ENCODE measurements at places on chromosomes 16 and 17. TPM values are rescaled to one million over a fixed set of nuclear protein-coding genes. Genes with fewer than 3 reads are reported as not detected.

- H3K27ac ChIP-seq: no peak overlapping the region
- no peak overlapping the region for H3K4me3 ChIP-seq
- no peaks in the 10 kb centered on the region for H3K27me3 ChIP-seq
- DNase-seq: no peak
- H3K36me3 ChIP-seq: no peaks in the 10 kb centered on the region
Measured at GRCh38 chr16:84508502-84508901, 4.0 kb upstream of the MEAK7 start.

- DNase-seq: no peak
- H3K4me3 ChIP-seq: no peak overlapping the region
- H3K4me1 ChIP-seq: peaks cover 26% of the 10 kb centered on the region
- no peaks in the 10 kb centered on the region for H3K27me3 ChIP-seq
Measured at GRCh38 chr17:68085771-68086381, 50.3 kb downstream of the KPNA2 start.

DNA sequence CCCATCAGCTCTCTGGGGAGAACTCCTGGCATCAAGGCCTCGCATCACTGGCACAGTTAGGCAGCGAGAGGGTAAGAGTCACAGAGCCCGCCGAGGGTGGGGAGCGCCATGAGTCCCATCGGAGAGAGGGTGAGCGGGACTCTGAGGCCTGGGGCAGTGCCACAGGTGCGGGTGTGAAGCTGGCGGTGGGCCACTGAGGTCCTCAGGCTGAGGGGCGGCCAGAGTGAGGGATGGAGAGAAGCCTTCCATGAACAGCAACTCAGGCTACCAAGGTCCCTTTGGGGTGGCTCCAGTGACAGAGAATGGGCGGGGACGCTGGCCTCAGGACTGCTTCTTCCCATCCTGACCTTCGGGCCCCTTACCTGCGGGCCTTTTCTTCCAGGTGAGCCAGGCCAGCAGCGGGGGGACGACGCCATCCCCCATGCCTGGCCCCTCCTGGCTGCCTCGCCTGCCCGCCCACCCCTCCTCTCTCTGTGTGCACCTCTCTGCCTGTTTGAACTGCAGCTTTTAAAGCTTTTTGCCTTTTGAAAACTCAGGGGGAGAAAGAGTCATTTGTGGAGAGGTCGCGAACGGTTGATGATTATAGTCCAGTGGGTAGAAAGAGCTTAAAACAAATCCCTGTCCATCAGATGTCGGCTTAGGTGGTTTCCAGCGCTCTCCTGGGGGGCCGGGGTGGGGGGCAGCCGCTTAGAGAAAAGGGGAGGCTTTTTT lies 149.3 kb upstream of the GSE1 start:
- no peak overlapping the region for H3K4me3 ChIP-seq
- peaks cover 38% of the 10 kb centered on the region for H3K4me1 ChIP-seq
- H3K36me3 ChIP-seq: no peaks in the 10 kb centered on the region
- no peak for DNase-seq
- H3K27me3 ChIP-seq: no peaks in the 10 kb centered on the region

- H3K4me3 ChIP-seq: no peak overlapping the region
- H3K27me3 ChIP-seq: no peaks in the 10 kb centered on the region
- no peak for DNase-seq
- no peaks in the 10 kb centered on the region for H3K36me3 ChIP-seq
- H3K27ac ChIP-seq: no peak overlapping the region
Measured at GRCh38 chr17:72102366-72102765, 18.5 kb upstream of the SOX9 start.

DNA sequence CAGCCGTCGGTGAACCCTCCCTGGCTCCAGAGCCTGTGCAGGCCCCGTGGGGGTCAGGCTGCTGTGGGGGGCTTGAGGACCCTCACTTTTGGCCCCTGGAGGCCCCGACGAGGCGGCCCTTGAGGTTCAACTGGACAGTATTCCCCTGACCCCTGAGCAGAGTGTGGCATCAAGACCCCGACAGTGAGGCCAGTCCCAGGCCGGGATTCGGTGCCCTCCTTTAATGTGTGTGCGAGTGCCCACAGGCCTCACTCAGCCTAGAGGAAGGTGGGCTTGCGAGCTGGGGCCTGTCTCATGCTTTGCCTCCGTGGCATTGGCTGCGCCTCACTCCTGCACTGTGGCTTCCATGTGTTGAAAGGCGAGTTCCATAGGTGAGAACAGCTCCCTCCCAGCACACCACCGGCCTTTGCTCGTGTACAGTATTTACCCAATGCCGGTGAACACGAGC lies 94.5 kb downstream of the METRNL start:
- H3K36me3 ChIP-seq: no peaks in the 10 kb centered on the region
- no peak for DNase-seq
- no peaks in the 10 kb centered on the region for H3K27me3 ChIP-seq
- no peaks in the 10 kb centered on the region for H3K4me1 ChIP-seq
- H3K4me3 ChIP-seq: no peak overlapping the region

GRCh38 chr17:82831041-82831817 lies 8.6 kb downstream of the ZNF750 start:
- peak overlapping the region; percentile 89 for H3K27ac ChIP-seq
- no peak for DNase-seq
- no peak overlapping the region for H3K4me3 ChIP-seq
- no peaks in the 10 kb centered on the region for H3K27me3 ChIP-seq
- peaks cover 24% of the 10 kb centered on the region for H3K36me3 ChIP-seq
- peaks cover under 1% of the 10 kb centered on the region for H3K4me1 ChIP-seq

GRCh38 chr16:57906382-57907316 lies 64.3 kb downstream of the CNGB1 start:
- no peak for DNase-seq
- no peak overlapping the region for H3K4me3 ChIP-seq
- H3K36me3 ChIP-seq: no peaks in the 10 kb centered on the region
- peaks cover 6% of the 10 kb centered on the region for H3K4me1 ChIP-seq

DNA sequence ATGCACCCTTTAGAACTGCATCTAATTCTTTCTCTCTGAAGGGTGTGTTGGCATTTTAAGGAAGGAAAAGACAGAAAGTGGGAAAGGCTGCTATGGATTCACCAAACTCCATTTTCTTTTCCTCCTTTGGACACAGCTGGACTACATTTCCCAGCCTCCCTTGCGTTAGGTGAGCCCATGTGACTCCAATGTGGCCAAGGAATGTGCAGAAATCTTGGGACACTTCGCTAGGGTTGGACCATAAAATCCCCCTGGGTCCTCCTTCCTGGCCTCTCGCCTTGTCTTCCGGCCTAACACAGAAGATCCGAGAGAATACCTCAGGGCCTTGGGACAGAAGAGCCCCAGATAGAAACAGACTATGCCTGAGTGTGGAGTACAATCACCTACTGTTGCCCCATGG lies 56.3 kb downstream of the ABCC12 start:
- H3K36me3 ChIP-seq: no peaks in the 10 kb centered on the region
- H3K4me3 ChIP-seq: no peak overlapping the region
- no peak overlapping the region for H3K27ac ChIP-seq
- DNase-seq: no peak

- DNase-seq: no peak
- H3K27me3 ChIP-seq: no peaks in the 10 kb centered on the region
- H3K4me3 ChIP-seq: peak overlapping the region; percentile 87
- peaks cover 17% of the 10 kb centered on the region for H3K4me1 ChIP-seq
Measured at GRCh38 chr16:28845293-28845692, 855 bp downstream of the TUFM start.

DNA sequence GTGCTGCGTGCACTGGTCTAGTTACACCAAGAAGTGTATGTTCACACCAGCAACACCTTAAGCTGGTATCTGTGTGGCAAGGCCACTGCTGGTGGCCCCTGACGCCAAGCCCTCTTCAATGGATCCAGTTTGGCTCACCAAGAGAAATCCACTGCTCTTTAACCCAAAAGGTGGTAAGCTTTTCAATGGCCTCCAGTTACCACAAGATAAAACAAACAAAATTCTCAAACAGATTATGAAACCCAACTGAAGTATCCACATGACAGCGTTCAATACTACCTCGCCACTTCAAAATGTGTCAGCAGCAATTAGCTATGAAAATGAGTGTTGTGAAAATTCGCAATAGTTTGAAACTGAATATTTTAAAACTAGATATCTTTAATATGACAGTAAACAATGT lies 96.5 kb upstream of the AKTIP start:
- H3K27ac ChIP-seq: no peak overlapping the region
- no peaks in the 10 kb centered on the region for H3K36me3 ChIP-seq
- DNase-seq: no peak
- H3K4me3 ChIP-seq: no peak overlapping the region

- no peak for DNase-seq
- no peak overlapping the region for H3K4me3 ChIP-seq
- no peaks in the 10 kb centered on the region for H3K27me3 ChIP-seq
- no peak overlapping the region for H3K27ac ChIP-seq
- H3K4me1 ChIP-seq: no peaks in the 10 kb centered on the region
Measured at GRCh38 chr17:11486101-11486867, 112.0 kb upstream of the DNAH9 start.

- no peaks in the 10 kb centered on the region for H3K27me3 ChIP-seq
- H3K4me1 ChIP-seq: no peaks in the 10 kb centered on the region
- H3K36me3 ChIP-seq: no peaks in the 10 kb centered on the region
- no peak overlapping the region for H3K4me3 ChIP-seq
- DNase-seq: no peak
- H3K27ac ChIP-seq: no peak overlapping the region
Measured at GRCh38 chr16:79395591-79395990, 204.9 kb downstream of the MAF start.

GRCh38 chr17:77821114-77821513 lies 137.4 kb upstream of the TNRC6C start:
- H3K27ac ChIP-seq: no peak overlapping the region
- no peak for DNase-seq
- H3K27me3 ChIP-seq: peaks cover 18% of the 10 kb centered on the region
- H3K4me1 ChIP-seq: peaks cover 13% of the 10 kb centered on the region

GRCh38 chr16:64094181-64094965 lies 1027.5 kb downstream of the CDH11 start:
- no peaks in the 10 kb centered on the region for H3K4me1 ChIP-seq
- H3K27ac ChIP-seq: no peak overlapping the region
- no peaks in the 10 kb centered on the region for H3K36me3 ChIP-seq
- H3K27me3 ChIP-seq: no peaks in the 10 kb centered on the region
- H3K4me3 ChIP-seq: no peak overlapping the region
- no peak for DNase-seq

GRCh38 chr16:80260906-80261311 lies 279.9 kb upstream of the DYNLRB2 start:
- DNase-seq: no peak
- H3K4me3 ChIP-seq: no peak overlapping the region
- H3K4me1 ChIP-seq: no peaks in the 10 kb centered on the region
- no peak overlapping the region for H3K27ac ChIP-seq
- no peaks in the 10 kb centered on the region for H3K36me3 ChIP-seq

GRCh38 chr17:42779936-42780850 lies at the start of gene WNK4:
WNK4 (plus strand) TSS chr17:42780610; CDS start chr17:42780699, 89 bp downstream.
- DNase-seq: no peak
- H3K27me3 ChIP-seq: peaks cover 16% of the 10 kb centered on the region
- peaks cover 30% of the 10 kb centered on the region for H3K36me3 ChIP-seq
- H3K4me1 ChIP-seq: peaks cover 80% of the 10 kb centered on the region
- H3K4me3 ChIP-seq: peak within 1 kb of the TSS; percentile 26

- peak overlapping the region; percentile 91 for H3K27ac ChIP-seq
- no peak for DNase-seq
- H3K4me1 ChIP-seq: peaks cover 57% of the 10 kb centered on the region
- peaks cover 36% of the 10 kb centered on the region for H3K27me3 ChIP-seq
- H3K36me3 ChIP-seq: no peaks in the 10 kb centered on the region
Measured at GRCh38 chr17:82228278-82228841, 482 bp upstream of the SLC16A3 start.

DNA sequence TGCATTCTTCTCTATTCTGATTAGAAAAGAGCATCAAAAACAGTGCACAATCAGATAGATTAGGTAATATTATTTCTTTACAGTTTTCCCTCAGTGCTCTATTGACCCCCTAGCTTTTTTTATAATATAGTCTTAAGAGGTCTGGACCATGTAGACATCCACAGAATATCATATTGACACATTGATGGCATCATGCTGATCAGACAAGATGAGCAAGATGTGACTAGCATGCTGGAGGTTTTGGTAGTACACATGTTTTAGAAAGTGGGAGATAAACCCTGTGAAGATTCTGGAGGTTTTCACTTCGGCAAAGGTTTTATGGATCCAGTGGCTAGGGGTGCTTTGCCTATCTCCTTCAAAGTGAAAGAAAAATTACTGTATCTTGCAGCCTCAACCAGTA lies 2.8 kb upstream of the ABCA8 start:
- no peaks in the 10 kb centered on the region for H3K4me1 ChIP-seq
- no peaks in the 10 kb centered on the region for H3K27me3 ChIP-seq
- DNase-seq: no peak
- H3K4me3 ChIP-seq: no peak overlapping the region

DNA sequence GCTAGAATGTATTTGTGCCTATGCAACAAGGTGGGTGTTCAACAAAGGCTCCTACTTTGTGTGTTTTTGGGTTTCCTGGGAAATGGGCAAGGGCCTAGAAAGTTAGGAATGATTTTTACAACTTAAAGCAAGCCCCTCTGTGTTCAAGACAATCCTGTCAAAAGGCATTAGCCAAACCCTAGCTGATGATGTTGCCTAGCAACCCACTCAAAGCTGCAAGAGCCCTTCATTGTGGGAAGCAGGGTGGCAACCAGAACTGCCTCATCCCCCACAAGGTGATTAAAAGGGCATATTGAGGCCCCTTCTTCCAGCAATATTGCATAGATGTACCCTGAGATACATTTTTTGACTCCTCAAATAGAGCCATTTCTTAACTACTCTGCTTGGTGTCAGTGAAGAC lies 16.0 kb upstream of the RASL10B start:
- peaks cover 74% of the 10 kb centered on the region for H3K36me3 ChIP-seq

DNA sequence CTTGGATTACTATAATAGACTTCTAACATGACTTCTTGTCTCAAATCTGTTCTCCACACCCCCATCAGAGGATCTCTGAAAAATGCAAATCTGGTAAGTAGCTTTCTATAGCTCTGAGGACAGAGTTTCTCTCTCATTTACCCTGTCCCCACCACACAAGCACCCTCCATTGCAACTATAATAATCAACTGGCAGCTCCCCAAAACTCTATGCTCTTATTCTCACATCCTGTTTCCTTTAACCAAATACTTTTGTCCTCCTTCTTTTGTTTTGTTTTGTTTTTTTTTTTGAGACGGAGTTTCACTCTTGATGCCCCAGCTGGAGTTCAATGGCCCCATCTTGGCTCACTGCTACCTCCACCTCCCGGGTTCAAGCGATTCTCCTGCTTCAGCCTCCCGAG lies 73.4 kb downstream of the HELZ start:
- H3K27me3 ChIP-seq: no peaks in the 10 kb centered on the region
- no peaks in the 10 kb centered on the region for H3K36me3 ChIP-seq
- no peaks in the 10 kb centered on the region for H3K4me1 ChIP-seq

GRCh38 chr17:28948873-28949184 lies 2.5 kb downstream of the PHF12 start:
- H3K4me3 ChIP-seq: peak overlapping the region; percentile 91
- H3K27ac ChIP-seq: peak overlapping the region; percentile 92
- H3K36me3 ChIP-seq: no peaks in the 10 kb centered on the region
- peaks cover 75% of the 10 kb centered on the region for H3K4me1 ChIP-seq
- H3K27me3 ChIP-seq: no peaks in the 10 kb centered on the region
- DNase-seq: no peak

TMEM100 gene
- not detected for total RNA-seq

SYCE1L gene
- total RNA-seq: not detected

KRTAP4-4 gene
- not detected for total RNA-seq

AOC2 gene
- 2.1 TPM for total RNA-seq

SCPEP1 gene
- 53.0 TPM for total RNA-seq

MYL11 gene
- total RNA-seq: not detected

COX6A2 gene
- total RNA-seq: not detected

NUDT21 gene
- total RNA-seq: 50.9 TPM

CACNG1 gene
- not detected for total RNA-seq

CTRB1 gene
- not detected for total RNA-seq

ADAD2 gene
- not detected for total RNA-seq

CX3CL1 gene
- 14.8 TPM for total RNA-seq

RGS9 gene
- total RNA-seq: 1.4 TPM

CACNG5 gene
- not detected for total RNA-seq

PYY gene
- total RNA-seq: not detected
